Kidney (tissue), 22 donors: ENCODE measurements at places on chromosomes 6 and 20. TPM values are rescaled to one million over a fixed set of nuclear protein-coding genes. Genes with fewer than 3 reads are reported as not detected.
A peak's percentile ranks its signal among the peaks of the same experiment; 100 is the strongest.

DNA sequence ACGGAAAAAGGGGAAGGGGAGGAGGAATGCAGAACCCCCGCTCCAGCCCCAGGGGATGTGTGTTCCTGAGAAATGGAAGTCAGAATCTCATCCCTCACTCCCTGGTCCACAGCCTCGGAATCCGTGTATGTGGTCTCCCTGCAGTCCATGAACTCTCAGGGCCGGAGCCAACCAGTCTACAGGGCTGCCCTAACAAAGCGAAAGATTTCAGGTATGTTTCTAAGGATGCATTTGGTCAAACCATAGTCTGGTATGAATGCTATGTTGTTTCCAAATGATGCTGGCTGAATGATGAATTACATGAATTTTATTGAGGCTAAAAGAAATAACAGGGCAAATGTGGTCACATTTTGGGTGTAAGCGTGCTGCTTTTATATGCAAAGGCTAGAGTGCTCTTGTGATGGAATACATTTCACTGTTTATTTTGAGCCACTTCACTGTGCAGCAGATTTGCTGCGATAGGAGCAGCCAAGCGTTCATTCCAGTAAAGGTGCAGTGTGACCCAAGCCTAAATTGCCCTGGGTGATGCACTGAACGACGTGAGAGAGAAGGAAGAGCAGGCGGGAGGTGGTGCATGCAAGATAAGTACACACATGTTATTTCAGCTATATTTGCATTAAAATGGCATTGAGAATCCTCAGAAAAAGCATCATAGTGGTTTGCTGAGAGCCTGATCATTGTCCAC, 52.4 kb downstream of the FNDC1 start:
- no peaks in the 10 kb centered on the region for H3K4me1 ChIP-seq
- no peaks in the 10 kb centered on the region for H3K36me3 ChIP-seq
- no peak overlapping the region for H3K27ac ChIP-seq

DNA sequence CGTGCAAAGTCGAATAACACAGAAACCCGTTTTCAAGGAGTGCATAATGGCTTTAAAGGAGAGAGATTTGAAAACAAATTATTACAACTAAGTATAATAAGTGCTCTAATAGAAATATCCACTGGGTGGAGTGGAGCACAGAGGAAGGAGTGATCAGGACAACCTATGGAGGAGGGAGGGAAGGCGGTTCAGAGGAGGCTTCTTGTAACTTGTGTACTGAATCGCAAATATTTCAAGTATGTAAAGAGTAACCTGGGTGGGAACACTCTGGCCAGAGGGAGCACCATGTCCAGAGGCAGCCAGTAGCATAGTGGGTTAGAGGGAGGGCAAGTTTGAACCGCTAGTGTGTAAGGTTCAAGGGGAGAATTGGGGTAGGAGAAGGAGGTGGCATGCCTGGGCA, 21.6 kb upstream of the TNFAIP3 start:
- no peaks in the 10 kb centered on the region for H3K4me1 ChIP-seq
- H3K27me3 ChIP-seq, result no peaks in the 10 kb centered on the region
- H3K4me3 ChIP-seq, result no peak overlapping the region
- no peaks in the 10 kb centered on the region for H3K36me3 ChIP-seq

DNA sequence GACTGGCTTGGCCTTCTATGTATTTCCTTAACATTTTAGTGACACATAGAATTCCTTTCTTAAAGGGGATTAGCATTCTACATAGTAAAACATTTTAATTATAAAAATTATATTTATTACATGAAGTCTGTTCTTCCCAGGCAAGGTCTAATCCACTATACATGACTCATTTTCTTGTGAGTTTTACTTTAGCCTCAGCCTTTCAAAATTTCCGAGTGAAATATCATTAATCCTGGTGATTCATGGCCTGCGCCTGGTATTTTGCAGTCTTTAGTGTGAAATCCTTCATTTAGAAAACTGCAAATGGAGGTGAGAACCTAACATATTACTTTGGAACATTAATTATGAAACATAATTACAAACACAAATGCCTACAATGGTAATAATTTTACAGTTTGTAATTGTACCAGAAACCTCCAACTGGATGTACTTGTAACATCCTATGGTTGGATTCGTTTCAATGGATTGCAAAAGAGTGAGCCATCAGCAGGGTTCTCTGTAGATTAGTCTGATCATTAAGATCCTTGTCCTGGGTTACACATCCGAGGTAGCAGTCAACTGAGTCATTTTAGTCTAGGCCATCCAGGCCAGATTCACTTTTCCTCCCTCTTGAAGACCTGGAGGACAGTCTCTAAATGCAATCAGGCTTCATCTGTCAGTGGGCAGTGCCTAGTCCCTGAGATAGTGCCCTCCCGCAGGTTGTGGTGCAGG, 272.0 kb downstream of the PACRG start:
- no peaks in the 10 kb centered on the region for H3K36me3 ChIP-seq
- DNase-seq, result no peak
- H3K27ac ChIP-seq, result no peak overlapping the region
- no peak overlapping the region for H3K4me3 ChIP-seq
- no peaks in the 10 kb centered on the region for H3K4me1 ChIP-seq
- H3K27me3 ChIP-seq, result no peaks in the 10 kb centered on the region

GRCh38 chr20:42429761-42430458, 759.8 kb downstream of the PTPRT start:
- H3K36me3 ChIP-seq, result no peaks in the 10 kb centered on the region
- DNase-seq, result no peak
- no peaks in the 10 kb centered on the region for H3K4me1 ChIP-seq
- no peak overlapping the region for H3K4me3 ChIP-seq

DNA sequence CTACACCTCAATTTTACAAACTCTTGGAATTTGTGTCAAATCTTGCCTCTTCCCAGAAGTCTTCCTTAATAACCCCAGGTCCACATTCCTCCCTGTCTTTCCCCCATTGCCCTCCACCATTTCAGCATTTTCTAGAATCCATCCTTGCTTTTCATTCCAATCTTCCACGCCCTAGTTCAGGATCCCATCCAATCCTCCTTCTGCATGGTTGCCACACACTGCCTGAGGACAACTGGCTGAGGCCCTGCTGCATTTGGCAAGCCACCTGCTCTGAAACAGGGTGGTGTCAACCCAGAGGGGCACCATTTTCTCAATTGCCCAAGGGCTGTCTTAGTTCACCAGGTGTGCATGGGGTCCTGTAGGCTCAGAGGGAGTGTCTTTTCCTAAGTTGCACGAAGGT, 37.9 kb upstream of the RFPL4B start:
- no peak for DNase-seq
- no peaks in the 10 kb centered on the region for H3K36me3 ChIP-seq
- no peak overlapping the region for H3K27ac ChIP-seq
- H3K4me1 ChIP-seq, result peaks cover 3% of the 10 kb centered on the region
- H3K4me3 ChIP-seq, result no peak overlapping the region

DNA sequence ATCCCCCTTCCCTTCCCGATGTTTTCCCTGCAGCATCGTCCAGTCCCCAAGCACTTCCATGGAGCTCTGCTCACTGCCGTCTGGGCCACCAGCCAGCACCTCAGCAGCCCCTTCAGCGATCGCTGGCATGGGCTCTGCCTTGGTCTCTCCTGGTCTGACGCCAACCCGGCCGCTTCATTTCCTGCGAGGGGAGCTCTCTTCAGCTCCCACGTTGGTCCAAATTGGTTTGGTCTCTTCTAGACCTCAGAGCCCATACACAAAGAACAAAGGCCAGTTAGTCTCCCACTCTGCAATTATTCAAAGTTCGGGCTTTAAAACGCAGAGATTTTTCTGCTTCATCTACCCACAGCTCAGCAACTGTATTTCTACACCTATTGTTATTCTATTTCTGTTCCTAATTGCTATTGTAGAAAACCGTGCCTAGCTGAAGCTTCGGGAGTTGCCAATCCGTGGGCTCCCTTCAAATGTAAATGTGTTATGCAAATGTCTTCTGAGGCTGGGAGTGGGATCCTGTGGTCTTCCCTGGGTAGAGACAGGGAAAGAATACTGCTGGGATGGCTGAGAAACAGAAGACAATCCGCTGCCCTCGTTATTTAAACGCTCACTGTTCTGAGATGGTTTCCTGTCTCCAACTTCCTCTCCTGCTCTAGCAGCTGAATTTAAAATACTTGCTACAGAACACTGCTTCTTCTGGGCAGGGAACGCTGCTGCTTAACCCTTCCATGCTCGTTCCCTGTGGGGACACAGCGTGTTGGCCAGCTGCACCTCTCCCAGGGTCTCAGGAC, 154.2 kb upstream of the QKI start:
- H3K27ac ChIP-seq, result no peak overlapping the region
- no peaks in the 10 kb centered on the region for H3K27me3 ChIP-seq
- peak overlapping the region; percentile 50 for H3K4me3 ChIP-seq
- H3K4me1 ChIP-seq, result no peaks in the 10 kb centered on the region
- H3K36me3 ChIP-seq, result no peaks in the 10 kb centered on the region
- no peak for DNase-seq

GRCh38 chr6:106670236-106670635, 40.9 kb downstream of the QRSL1 start:
- no peaks in the 10 kb centered on the region for H3K27me3 ChIP-seq
- no peaks in the 10 kb centered on the region for H3K36me3 ChIP-seq
- H3K4me3 ChIP-seq, result no peak overlapping the region

- peak; percentile 24 for DNase-seq
- H3K27me3 ChIP-seq, result no peaks in the 10 kb centered on the region
- H3K36me3 ChIP-seq, result no peaks in the 10 kb centered on the region
Measured at GRCh38 chr6:75334266-75335040, 49.9 kb upstream of the TMEM30A start.

GRCh38 chr6:11246722-11247121, 14.3 kb upstream of the NEDD9 start:
- H3K4me1 ChIP-seq, result peaks cover 7% of the 10 kb centered on the region
- H3K27me3 ChIP-seq, result no peaks in the 10 kb centered on the region
- no peak for DNase-seq
- H3K27ac ChIP-seq, result no peak overlapping the region
- no peak overlapping the region for H3K4me3 ChIP-seq

The NT5E gene
- 41.0 TPM for total RNA-seq

The TRPC4AP gene
- 51.2 TPM for total RNA-seq

The BCAS1 gene
- 4.8 TPM for total RNA-seq

The OR2H2 gene
- total RNA-seq, result not detected

The SENP6 gene
- total RNA-seq, result 99.3 TPM

The MAP1LC3A gene
- 42.5 TPM for total RNA-seq
